ENCODE measurements at places on chromosomes 7 and 10.
A peak's percentile ranks its signal among the peaks of the same experiment; 100 is the strongest.

GRCh38 chr10:110409926-110410325 is 87.8 kb upstream of the DUSP5 start:
- no peak for DNase-seq

DNA sequence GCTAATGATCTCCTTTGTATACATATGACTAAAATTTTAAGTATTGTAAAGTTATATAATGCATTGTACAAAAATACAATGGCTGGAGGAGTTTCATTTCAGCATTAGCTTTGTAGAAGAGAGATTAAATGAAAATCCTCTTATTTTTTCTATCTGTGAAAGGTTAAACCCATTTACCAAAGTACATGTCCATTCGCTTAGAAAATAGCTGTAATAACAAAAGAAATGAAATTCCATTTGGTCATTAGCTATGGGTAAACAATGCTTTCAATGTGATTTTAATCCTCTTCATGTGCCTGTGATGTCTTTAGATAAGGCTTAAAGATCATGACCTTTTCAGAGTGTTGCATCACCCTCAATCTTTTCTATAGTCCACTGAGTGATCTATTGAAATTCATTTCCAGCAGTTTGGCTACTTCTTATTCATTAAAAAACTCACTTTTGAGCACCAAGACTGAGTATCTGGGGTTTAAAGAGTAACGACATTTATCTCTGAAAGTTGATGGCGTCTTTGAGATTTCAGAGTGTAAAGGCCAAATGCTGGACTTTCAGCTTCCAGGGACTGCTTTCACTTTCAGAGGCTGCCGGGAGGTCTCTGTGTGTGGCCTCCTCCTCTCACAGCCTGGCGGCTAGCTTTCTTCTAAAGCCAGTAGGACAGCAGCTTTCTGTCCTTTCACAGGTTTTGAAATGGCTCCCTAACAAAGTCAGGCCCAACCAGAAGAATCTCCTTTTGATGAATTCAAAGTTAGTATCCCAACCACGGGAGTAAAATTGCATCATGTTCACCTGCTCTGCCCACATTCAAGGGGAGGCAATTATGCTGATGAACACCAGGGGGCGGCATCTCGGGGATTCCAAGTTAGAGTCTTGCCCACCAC is 701.4 kb upstream of the COBL start:
- DNase-seq: no peak

DNA sequence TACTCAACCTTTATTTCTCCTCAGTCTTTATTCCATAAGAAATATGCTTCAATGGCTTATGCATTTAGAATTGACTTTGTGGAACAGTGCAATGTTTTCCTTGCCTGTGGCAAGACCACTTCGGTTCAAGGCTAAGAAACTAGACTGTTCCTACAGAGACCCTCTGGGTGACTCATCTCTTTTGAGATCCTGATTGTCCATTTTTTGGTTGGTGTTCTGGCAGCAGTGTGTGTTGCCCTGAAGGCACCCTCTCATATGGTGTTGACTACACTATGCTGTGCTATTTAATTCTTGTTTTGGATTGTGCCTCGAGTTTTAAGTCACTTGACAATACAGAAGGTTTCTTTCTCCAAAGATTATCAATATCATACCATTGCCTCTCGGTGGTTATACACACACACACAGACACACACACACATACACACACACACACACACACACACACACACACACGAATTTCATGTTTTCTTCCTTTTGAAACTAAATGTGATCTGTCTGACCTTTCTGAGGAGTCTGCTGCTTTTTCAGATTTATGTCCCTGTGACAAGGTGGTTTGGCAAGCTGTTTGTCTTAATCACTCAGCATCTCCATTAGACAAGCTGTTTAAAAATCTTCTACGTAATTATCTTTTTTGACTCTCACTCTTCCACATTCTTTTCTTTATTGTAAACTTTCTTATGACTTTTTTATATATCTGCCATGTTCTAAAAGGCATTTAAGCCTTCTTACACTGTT is 187.2 kb downstream of the VTI1A start:
- no peak for DNase-seq

GRCh38 chr10:79404231-79404609 is 41.2 kb downstream of the ZCCHC24 start:
- no peak for DNase-seq

DNA sequence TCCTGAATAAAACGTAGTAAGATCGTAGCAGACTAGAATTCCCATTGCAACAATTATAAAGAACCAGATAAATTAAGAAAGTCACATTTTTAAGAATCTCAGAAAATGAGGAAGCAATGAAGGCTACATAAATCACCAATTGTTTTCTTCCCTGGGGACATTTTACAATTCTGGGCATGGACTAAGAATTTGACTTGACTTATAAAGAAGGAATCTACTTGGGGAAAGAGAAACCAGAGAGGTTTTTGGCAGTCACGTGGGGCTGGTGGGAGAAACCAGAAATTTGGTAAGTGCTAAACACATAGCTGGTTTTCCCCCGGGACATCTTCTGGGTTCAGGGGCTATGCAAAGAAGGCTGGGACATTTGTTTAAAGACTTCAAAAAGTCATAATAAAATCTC is 109.8 kb upstream of the IL6 start:
- no peak for DNase-seq

DNA sequence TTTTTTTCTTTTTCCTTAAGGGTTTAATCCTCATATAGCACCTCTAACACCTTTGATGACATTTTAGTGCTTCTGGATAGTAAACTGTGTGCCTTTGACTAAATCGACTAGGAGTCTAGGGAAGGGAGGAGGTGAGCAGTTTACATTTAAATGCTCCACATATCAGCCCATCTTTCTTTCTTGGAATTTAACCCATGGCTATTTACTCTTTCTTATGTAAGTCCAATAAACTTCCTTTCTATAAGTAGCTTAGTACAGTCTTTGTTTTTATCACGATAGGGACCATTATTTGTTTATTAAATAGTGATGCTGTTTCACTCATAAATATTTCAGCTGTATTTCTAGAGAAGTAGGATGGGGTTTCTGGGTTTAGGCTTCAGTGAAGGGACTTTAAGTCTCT is 669.9 kb downstream of the AUTS2 start:
- no peak for DNase-seq

- DNase-seq: no peak
Measured at GRCh38 chr7:15462721-15463389, 99.0 kb downstream of the AGMO start.

DNA sequence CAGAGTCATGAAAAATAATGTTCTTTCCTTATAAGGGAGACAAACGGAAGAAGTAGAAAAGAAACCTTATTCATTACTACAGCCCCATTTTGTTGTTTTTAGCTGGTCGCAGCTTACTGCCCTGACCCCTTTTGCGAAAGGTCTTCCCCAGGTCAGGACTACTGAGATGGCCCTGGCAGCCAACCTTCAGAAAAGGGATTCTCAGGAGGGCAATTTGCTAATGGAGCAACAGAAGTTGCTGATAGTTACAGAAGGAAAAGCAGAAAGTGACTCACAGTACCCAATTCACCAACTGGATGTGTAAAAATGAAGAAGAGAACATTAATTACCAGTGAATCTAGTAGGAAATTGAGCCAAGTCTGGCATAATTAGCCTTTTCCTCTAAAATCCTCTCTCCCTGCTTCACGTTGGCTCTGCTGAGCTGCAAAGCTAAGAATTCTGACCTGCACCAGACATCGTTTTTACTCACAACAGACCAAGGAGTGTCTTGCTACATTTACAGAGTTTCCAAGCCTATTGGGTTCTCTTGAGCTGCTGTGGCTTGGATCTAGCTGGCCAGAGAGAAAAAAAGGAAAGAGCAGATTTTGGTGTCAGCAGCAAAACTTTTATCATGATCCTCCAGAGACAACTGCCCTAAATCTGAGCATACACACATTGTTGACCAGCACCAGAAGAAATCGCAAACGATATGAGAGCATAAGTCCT is 499.9 kb upstream of the FZD8 start:
- DNase-seq: no peak

DNA sequence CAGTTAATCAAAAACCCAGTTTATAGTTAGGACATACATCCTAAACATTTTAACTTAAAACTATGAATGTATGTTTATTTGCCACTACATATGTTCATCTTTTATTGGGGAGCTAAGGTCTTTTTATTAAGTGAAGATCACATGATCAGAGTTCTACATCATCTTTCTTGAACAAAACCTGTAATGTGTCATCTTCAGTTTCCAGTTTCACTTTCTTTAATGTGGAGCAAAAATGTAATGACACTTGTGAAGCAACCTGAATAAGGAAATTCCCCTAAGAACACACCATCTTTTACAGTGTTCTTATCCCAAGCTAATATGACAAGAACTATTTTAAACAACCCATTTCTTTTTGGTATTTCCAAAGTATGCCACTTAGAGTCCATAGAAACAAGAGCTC is 166.7 kb upstream of the BET1 start:
- no peak for DNase-seq

DNA sequence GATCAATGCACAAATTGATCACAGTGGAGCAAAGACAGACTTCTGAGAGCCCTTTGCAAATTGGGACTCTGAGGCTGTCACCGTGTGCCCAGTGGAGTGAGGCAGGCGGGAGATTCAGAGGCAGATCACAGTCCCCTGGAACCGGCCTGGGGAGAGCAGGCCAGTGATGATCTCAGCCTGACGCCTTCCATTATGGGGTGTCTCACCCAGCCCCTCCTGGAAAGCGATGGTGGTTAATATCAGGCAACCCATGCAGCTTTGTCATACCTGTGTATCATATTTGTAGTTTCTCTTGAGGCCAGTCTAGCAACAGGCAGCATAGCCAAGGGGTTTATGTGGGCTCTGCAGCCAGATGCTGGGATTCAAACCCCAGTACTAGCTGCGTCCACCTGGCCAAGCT is 147.8 kb downstream of the EMX2 start:
- no peak for DNase-seq

- no peak for DNase-seq
Measured at GRCh38 chr10:3428826-3429225, 256.2 kb upstream of the PITRM1 start.

GRCh38 chr7:44534501-44534900 is 6.6 kb downstream of the NPC1L1 start:
- DNase-seq: peak; percentile 28

DNA sequence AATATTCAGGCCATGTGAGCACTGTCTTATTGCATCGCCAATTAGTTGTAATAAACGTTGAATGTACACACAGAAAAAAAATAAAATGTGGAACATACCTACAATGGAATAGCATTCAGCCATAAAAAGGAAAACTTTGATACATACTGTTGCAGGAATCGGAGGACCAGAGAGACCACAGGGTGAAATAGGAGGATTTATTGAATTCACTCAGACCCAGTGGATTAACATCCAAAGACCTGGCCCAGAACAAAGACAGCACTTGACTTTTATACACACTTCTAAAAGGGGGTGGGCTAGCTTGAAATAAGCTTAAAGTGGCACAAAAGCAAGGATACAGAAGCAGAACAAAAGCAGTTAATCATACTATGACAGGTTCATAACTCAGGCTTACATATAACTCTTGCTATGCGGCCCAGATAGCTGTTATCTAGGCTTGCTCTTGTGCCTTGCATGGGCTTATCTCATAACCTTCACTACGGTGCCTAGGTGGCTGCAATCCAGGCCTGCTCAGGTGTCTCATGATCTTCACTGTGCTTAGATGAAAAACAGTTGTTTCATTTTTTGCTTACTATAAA is 292.2 kb upstream of the TAC1 start:
- DNase-seq: no peak

- no peak for DNase-seq
Measured at GRCh38 chr10:80199828-80200227, 5.5 kb downstream of the ANXA11 start.

- no peak for DNase-seq
Measured at GRCh38 chr10:60237977-60238758, 151.5 kb downstream of the ANK3 start.

DNA sequence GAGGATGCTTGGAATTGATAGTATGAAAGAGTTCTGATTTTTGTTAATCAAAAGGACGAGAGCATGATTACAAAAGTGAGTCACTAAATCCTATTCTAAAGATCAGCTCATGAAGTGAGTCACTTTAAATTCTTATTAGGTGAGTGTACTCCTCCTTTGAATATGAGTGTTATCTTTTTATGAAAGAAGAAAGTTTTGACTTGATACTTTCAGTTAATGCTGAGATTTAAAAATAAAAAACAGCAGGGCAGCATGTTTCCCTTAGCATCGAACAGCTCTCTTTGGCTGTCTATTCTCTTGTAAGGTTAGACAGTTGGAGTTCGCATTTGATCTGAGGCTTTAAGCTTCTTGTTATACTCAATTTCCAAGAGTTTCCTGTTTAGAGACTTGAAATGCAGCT is 222.0 kb downstream of the TWIST1 start:
- DNase-seq: no peak

DNA sequence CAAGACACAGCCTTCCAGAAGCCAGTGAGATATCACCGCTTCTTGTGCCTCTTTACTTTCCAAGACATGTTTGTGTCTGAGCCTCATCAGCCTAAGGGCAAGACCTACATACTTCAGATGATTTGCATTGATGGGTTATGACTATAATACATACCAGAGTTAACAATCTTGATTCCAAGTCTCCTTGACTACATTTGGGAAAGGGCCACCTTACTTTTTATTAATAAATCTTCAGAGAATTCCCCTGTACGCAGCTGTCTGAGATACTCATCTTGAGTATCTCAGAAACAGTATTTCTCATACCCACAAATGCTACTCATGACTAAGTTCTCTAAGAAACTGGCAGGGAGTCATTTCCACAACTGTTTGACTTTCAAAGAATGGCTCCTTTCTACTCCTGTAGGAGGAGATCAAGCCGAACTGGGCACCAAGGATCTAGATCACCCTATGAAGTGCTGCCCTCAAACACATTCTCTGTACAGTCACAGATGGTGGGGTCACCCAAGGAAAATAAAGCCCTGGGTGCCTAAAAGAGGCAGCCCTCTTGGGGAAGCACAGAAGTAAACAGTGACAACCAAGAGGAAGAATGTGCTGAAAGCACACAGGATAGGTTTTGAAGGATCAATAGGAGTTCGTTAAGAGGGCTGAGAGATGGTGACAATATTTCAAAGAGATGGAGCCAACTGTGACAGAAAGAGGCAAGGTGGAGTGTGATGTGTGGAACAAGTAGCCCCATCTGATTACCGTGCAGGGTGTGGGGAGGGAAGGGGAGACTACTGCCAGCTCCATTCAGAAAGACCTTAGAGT is 138.9 kb downstream of the JAZF1 start:
- DNase-seq: no peak

GRCh38 chr10:78702186-78702585 is 366.6 kb upstream of the ZMIZ1 start:
- no peak for DNase-seq

DNA sequence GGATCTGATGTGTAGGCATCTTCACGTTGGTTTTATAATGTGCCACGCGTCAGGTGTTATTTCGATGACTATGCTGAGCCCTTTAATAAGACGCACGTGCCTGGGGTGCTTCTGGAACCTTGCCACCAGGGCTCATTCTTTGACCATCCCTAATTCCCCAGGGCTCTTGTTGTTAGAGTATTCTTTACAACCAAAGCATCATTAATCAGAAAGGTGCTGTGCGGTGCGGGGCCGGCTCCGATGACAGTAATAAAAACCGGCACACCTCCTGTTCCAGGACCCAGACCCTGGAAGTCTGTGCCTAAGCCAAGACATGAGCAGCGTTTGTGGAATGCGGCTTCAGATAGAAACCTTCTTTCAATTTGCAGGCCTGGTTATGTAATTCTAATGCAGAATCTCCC is 58.4 kb downstream of the MGMT start:
- no peak for DNase-seq

All from activated T-cell treated with anti-CD3 and anti-CD28 coated beads for 24 hours (primary cell).